AG04450 (cell line): ENCODE measurements at places on chromosomes 5 and 9.

DNA sequence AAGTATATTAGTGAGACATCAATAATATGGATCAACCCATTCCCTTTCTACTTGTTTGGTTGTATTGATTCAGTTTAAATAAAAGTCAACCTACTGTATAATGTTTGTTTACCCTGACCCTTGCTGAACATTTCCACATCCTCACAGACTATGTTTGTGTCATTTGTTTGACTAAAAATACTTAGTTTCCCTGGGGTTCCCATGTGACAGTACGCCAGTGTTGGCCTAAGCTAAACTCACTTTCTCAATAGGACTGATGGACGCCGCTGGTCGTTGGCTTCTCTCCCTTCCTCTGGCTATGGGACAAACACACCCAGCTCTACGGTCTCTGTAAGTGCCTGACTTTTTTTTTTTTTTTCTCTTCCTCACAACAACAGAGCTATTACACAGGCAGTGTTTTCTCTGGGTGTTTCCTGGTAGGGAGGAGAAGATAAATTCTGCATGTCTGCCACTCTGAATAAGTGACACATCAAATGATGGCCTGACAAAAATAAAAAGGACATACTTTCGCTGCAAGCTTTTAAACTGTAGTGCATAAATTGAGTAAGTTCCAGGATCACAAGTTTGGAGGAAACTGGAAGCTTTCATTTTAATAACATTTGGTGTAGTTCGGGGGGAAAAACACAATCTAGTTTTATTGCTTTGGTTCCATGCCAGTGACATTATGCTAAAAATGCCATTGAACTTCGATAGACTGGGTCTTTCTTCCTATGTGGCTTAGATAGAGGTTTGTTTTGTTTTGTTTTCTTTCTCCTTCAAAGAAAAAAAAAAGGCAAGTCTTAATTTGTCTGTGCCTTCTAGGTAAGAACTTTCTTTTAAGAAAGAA lies 101.0 kb downstream of the CD180 start:
- no peak for DNase-seq

GRCh38 chr9:114051281-114051680 lies 26.8 kb downstream of the AMBP start:
- no peak for DNase-seq

GRCh38 chr9:107706701-107707427 lies 217.3 kb upstream of the KLF4 start:
- no peak for DNase-seq

GRCh38 chr5:3729631-3730030 lies 134.0 kb downstream of the IRX1 start:
- no peak for DNase-seq

DNA sequence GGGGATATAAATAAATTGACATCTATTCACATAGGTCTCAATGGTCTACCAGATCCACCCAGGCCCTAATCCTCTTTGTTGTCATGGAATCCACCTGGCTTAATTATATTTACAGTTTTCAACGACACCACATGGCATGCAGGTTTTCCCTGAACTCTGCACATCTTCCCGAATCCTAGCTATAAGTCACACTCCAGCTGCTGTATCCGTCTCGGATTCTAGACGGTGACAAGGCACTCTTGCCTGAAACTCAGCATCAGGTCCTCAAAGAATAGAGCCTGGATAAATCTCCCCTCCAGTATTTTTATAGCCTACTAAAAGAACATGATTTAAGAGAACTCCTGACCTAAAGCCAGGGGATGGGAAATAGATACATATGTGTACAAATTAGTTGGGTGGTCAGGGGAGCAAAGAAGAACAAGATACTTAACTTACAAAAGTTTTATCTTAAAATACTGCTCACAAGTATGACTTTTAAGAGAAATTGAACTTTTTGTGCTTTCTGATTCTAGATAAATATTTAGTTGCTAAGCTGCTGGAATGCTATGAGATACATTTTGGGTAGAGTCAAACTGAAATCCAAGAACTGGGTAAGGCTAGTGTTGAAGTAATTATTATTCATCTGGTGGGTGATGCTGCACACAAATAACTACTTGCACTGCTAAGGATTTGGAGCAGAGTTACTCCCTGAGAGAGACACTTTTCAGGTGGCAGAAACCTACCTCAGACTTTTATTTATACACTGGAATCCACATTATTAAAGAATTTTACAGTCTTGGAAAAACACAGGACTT lies 187.3 kb downstream of the EFNA5 start:
- no peak for DNase-seq

GRCh38 chr9:38065369-38066075 lies 3.5 kb downstream of the SHB start:
- DNase-seq, result no peak

DNA sequence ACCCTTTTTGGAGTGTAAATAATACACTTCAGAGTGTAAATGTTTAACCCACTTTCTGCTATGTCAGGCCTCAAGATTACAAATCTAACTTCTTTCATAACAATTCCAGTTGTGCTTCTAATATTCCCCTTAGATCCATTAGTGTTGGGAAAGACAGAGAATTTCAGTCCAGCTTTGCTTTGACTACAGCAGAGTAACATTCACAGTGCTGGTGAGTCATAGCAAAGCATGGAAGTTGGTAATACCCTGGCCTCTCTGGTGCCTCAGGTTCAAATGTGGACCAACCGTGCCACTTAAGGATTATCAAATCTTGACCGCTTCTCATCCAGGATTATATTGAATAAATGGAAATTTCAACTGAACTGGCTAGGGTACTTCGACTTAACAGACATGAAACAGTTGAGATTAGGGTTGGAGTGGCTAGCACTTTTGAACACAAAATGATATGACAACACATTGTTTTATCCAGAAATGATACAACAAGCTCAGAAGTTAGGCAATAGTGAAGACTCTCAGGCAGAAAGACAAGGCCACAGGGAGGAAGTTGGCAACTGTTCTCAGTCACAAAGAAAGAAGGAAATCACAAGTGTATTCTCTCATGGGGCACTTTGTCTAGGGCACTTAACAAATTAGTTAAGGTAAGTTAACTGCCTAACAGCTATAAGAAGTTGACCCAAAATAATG lies 24.4 kb upstream of the RASA1 start:
- DNase-seq, result peak; percentile 30
